ENCODE measurements at places on chromosomes 7 and 10. TPM values are rescaled to one million over a fixed set of nuclear protein-coding genes. Genes with fewer than 3 reads are reported as not detected.

DNA sequence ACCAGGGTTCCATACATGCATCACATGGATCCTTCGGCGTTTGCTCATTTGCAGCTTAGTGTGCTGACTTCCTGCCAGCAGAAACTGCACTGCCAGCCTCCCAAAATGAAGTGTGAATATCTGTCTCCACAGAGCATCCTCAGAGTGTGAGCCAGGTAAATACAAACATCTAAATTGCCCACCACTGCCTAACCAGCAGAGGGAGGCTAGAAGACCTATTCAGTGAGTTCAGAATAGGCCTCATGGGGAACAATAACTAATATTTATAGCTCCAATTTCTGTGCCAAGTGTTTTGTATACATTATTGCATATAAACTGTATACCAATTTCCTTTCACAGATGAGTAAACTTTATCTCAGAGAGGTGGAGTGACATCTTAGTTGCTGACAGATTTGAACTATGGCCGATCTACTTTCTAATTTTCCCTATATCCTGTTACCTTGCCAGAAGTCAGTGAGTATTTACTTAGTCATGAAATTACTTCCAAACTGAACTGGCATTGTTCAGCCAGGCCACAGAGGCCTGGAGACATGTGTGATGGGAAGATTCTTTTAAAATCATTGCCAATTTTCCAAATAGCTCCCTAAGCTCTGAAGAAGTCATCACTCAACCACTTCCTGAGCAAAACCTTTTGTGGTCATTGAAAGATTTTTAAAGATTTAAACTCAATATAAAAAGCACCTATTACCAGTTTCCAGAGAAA lies 926.5 kb upstream of the GHITM start:
- no peak overlapping the region for H3K4me3 ChIP-seq
- no peaks in the 10 kb centered on the region for H3K4me1 ChIP-seq
- H3K36me3 ChIP-seq, result no peaks in the 10 kb centered on the region
- no peak overlapping the region for H3K27ac ChIP-seq

GRCh38 chr10:130440494-130440893 lies 304.3 kb downstream of the GLRX3 start:
- DNase-seq, result no peak
- no peaks in the 10 kb centered on the region for H3K4me1 ChIP-seq
- H3K4me3 ChIP-seq, result no peak overlapping the region
- H3K36me3 ChIP-seq, result no peaks in the 10 kb centered on the region
- peaks cover 20% of the 10 kb centered on the region for H3K27me3 ChIP-seq

- H3K36me3 ChIP-seq, result no peaks in the 10 kb centered on the region
- DNase-seq, result peak; percentile 74
- H3K27me3 ChIP-seq, result no peaks in the 10 kb centered on the region
- 0 out of 2 replicates have a peak, but pooled peaks cover 2% of the 10 kb centered on the region for H3K4me1 ChIP-seq
- H3K4me3 ChIP-seq, result no peak overlapping the region
Measured at GRCh38 chr7:106126170-106126938, 14.2 kb upstream of the SYPL1 start.

DNA sequence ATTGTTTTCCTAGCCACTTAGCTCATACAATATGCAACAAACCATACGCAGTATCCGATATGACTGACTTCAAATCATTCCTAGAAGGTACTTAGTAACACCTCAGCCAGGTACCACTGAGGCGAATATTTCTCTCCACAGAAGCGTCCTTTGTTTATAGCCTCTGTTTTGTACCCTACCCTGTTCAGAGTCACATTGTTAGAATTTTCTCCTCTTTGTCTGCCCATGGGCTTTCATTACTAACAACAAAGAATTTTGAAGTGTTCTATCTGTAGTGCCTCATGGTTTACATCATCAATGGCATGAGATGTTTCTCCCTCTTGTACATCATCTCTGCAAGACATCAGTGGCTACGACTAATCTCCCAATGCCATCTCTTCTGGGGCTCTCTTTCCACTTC lies 212.4 kb upstream of the GLI3 start:
- no peaks in the 10 kb centered on the region for H3K36me3 ChIP-seq
- H3K4me1 ChIP-seq, result no peaks in the 10 kb centered on the region
- DNase-seq, result no peak
- H3K27me3 ChIP-seq, result no peaks in the 10 kb centered on the region
- H3K4me3 ChIP-seq, result no peak overlapping the region
- H3K27ac ChIP-seq, result no peak overlapping the region

Gene SLIT1
- total RNA-seq, result 2.6 TPM

Gene MYOZ1
- not detected for total RNA-seq

Gene MAGI2
- 5.4 TPM for total RNA-seq

Gene CDC123
- 66.3 TPM for total RNA-seq

Gene SPDYE5
- total RNA-seq, result not detected
